ENCODE measurements at places on chromosomes 1 and 21.
A peak's percentile ranks its signal among the peaks of the same experiment; 100 is the strongest.

GRCh38 chr1:36349241-36349671, 25.8 kb upstream of the EVA1B start:
- no peak for DNase-seq

- no peak for DNase-seq
These were observed 311.5 kb downstream of the DUSP10 start for GRCh38 chr1:221430152-221430960.

GRCh38 chr1:59417406-59417805, 120.5 kb downstream of the FGGY start:
- DNase-seq: no peak

DNA sequence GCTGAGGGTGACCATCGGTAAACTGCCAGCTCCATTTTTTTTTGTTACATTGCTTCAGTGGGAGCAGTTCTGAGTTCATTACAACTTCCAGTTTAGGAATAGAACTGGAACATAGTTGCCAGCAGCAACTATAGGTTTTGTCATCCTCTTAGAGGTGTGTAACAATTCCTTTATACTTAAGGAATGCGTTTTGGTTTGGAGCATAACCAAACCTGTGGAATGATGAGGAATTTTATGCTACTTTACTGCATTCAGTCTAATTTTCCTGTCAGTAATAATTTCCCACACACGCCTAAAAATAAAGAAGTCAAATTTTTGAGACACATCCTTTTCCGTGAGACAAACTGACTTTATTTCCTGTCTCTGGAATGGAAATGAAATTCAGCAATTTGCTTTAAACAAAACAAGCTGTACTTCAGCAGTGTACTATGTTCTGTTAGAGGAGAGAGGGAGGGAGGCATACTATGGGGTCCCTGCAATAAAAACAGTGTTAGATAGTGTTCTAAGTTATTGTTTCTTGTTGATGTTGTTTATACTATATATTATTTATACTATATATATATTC, 4.8 kb upstream of the AMPD1 start:
- DNase-seq: no peak

DNA sequence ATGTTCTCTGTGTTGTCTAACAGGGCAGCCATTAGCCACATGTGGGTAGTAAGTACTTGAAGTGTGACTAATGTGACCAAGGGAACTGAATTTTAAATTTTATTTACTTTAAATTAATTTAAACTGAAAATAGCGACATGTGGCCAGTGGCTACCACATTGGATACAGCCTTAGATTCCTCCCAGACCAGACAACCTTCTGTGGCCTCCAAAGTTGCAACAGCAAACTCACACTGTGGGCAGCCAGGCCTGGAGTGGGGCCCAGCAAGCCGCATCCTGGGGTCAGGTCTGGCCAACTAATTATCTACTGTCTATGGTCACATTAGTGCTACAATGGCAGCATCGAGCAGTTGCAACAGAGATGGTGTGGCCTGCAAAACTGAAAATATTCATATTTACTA, 11.7 kb downstream of the EIF2D start:
- DNase-seq: no peak

- DNase-seq: no peak
These were observed 971 bp downstream of the CAPZB start for GRCh38 chr1:19484338-19484797.

GRCh38 chr1:209692745-209693504, 11.7 kb upstream of the HSD11B1 start:
- peak; percentile 29 for DNase-seq

DNA sequence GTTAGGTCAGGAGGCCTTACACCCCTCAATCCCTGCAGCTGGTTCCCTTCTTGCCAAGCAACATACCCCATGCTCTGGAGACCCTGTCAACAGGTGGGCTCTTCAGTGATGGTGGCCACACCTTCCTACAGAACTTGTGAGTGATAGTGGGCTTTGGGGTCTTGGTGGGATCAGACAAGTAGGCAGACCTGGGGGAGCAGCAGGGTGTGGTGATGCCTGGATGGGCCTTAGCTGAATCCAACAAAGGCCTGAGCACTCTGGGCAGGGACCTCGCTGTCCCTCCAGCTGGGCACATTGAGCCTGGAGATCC, 14.9 kb downstream of the FAAH start:
- no peak for DNase-seq

DNA sequence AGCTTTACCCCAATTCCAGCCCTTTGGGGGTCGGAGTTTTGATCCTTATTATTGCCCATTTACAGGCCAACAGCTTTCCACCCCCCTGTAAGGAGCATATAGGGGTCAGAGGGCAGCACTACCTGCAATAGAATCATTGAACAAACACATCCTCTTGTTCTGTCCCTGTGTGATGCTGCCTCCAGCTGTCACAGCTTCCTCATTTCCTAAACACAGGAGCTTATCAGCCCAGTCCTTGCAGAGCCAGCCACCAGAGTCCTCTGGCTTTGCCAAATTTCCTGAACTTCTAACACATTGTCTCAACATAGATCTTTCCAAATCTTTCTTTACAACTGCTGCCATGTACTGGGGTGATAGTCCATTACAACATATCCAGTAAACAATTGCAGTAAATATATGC, 32.8 kb upstream of the PTBP2 start:
- DNase-seq: no peak

GRCh38 chr1:46571691-46572225, 20.3 kb upstream of the KNCN start:
- no peak for DNase-seq

DNA sequence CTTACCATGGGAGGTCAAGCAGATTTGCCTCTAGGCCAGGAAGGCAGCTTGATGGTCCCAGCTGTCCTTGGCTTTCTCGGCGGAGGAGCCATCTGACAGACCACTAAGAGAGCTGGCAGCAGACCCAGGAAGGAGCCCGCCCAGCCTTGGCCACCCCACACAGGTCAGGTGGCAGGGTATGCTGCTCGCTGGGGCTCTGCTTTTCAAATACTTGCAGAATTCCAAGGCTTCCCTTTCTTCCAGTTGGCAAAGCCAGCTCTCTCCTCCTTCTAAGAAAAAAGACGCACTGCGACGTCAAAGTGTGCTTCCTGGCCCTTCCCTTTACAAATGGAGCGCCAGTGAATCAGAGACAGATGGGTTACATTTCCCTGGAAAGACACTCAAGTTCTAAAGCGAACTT, 229.4 kb downstream of the CACNA1E start:
- no peak for DNase-seq

DNA sequence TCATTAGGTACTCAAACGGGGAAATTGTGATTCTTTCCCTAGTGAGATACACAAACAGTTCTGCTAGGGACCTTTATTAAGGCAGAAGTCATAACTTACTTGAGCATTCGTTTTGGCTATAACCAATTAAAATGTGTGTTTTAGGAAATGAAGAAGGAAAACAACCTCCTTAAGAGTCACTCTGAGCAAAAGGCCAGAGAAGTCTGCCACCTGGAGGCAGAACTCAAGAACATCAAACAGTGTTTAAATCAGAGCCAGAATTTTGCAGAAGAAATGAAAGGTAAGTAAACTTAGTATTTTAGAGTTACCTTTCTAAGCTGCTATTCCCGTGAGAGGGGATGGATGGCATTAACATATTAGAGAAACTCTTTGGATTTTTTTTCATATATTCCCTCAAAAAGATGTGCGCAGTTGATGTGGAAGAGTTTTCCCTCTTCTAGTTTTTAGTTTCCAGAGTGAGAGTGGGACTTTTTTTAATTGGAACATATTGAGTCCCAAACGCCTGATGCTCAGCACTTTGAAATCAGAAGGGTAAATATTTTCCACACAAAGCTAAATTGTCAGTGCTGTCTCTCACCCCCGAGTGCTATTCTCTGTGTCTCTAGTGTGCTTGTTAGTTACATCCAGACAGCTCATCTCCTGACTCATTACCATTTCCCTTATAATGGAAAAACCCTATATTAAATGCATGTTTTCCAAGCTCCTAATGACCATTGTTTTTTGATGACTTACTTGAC, 34.9 kb downstream of the CENPF start:
- DNase-seq: no peak

- peak; percentile 50 for DNase-seq
These were observed 18.8 kb downstream of the KNCN start for GRCh38 chr1:46532498-46533178.

All from stimulated activated CD8-positive, alpha-beta memory T cell treated with anti-CD3 and anti-CD28 coated beads, Interleukin-7, amount 100 ng/mL, for 1 hour (primary cell).